H7 (cell line): ENCODE measurements at places on chromosomes 5 and 9. TPM values are rescaled to one million over a fixed set of nuclear protein-coding genes. Genes with fewer than 3 reads are reported as not detected.

CAMLG gene
- total RNA-seq = 41.1 and 46.6 TPM in 2 replicates

DYNC2I2 gene
- 82.3 and 113 TPM in 2 replicates for total RNA-seq

MLANA gene
- total RNA-seq = not detected in 2 replicates

CDH9 gene
- 0.18 and 0.90 TPM in 2 replicates for total RNA-seq

HSPA9 gene
- total RNA-seq = 625 and 671 TPM in 2 replicates
